ENCODE measurements at places on chromosomes 3 and 15. TPM values are rescaled to one million over a fixed set of nuclear protein-coding genes. Genes with fewer than 3 reads are reported as not detected.

The CLDN16 gene
- not detected for total RNA-seq

The AQP9 gene
- total RNA-seq, result not detected

The LDHAL6B gene
- total RNA-seq, result not detected

The GOLGA8S gene
- 0.18 TPM for total RNA-seq

The MORC1 gene
- total RNA-seq, result not detected

The TOPAZ1 gene
- not detected for total RNA-seq

The SST gene
- not detected for total RNA-seq

The OR5K1 gene
- not detected for total RNA-seq

The ITIH1 gene
- not detected for total RNA-seq

The TRIP4 gene
- 25.9 TPM for total RNA-seq

The PTPN23 gene
- 22.1 TPM for total RNA-seq

The CPLX3 gene
- total RNA-seq, result not detected

The CCR4 gene
- total RNA-seq, result 0.04 TPM

The SEMA3F gene
- total RNA-seq, result 11.5 TPM

The HRG gene
- total RNA-seq, result not detected

The TEX55 gene
- total RNA-seq, result not detected

The MKRN3 gene
- total RNA-seq, result 1.6 TPM

The CSK gene
- total RNA-seq, result 62.4 TPM

The TUSC2 gene
- 40.7 TPM for total RNA-seq

The PLA1A gene
- total RNA-seq, result 0.40 TPM

The TICRR gene
- total RNA-seq, result 10.9 TPM

The SLC51A gene
- not detected for total RNA-seq

The ITIH4 gene
- total RNA-seq, result 0.63 TPM

The CISH gene
- 0.57 TPM for total RNA-seq

The A4GNT gene
- not detected for total RNA-seq

The NR2E3 gene
- 0.19 TPM for total RNA-seq

The KNG1 gene
- total RNA-seq, result not detected

The PSTPIP1 gene
- not detected for total RNA-seq

The FRMD5 gene
- total RNA-seq, result 2.9 TPM

The UBA3 gene
- total RNA-seq, result 22.5 TPM

The TRAT1 gene
- not detected for total RNA-seq

The FETUB gene
- total RNA-seq, result 0.10 TPM

The SLC28A1 gene
- total RNA-seq, result not detected

The XCR1 gene
- total RNA-seq, result not detected

All from A549 treated with Mapracorat at 1 μM for 4 hours (cell line).